ENCODE measurements at places on chromosomes 3 and 15.

- DNase-seq, result no peak
Observed at GRCh38 chr15:74387621-74388362, 20.3 kb upstream of the CYP11A1 start.

DNA sequence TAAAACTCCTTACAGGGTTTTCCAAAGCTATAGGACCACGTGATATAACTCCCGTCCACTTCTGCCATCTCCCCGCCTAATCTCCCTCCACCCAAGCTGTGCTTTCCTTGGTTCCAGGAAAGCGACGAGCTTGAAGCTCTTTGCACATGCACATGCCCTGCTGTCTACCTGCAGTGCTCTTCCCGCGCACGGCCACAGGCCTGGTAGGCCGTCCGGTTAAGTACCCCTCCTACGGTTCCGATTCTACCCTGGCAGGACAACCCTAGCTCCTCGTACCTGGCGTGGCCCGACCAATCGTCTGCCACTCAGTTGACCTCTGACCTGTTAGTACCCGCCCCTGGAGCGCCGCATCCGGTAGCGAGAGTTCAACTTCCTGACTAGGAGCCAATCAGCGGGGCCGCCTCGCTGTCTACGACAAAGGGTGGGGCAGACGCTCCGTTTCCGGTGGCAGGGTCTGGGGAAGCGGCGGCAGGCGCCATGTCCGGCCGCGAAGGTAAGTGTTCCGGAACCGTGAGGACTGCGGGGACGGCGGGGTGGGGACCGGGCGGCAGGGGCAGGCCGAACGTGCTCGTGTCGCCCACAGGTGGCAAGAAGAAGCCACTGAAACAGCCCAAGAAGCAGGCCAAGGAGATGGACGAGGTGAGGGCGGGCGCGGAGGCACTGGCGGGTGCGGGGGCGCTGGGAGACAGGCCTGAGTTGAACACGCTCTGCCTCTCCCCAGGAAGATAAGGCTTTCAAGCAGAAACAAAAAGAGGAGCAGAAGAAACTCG lies at the start of the genes CCDC51 and TMA7:
Gene CCDC51, minus strand, starts transcription at position 300 of the 770 bp plus-strand sequence. CDS start 4,991 bp downstream, outside the sequence.
Gene TMA7, plus strand, starts transcription at position 438 of the 770 bp plus-strand sequence. Its CDS starts 40 bp downstream, at position 478.
- DNase-seq, result peak; percentile 96

GRCh38 chr3:150235799-150236198 lies 172.3 kb upstream of the TSC22D2 start:
- no peak for DNase-seq

GRCh38 chr3:62793946-62794345 lies 81.3 kb downstream of the CADPS start:
- no peak for DNase-seq

GRCh38 chr15:51079226-51079625 lies 15.5 kb downstream of the TNFAIP8L3 start:
- no peak for DNase-seq

DNA sequence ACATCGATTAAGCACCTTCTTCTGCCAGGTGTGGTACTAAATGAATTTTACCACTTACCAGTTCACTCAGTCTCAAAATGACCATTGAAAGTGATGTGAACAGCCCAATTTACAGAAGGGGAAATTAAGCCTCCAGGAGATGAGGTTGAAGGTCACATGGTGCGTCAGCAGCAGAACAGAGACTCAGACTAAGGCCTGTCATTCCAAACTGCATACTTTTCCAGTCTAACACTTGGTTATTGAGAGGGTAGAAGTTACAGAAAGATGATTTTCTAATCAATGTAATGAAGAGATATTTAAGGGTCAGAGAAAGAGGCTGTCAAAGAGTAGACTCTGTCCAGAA lies 68.4 kb downstream of the TTC23 start:
- no peak for DNase-seq
